ENCODE measurements at places on chromosomes 6 and 20.
A peak's percentile ranks its signal among the peaks of the same experiment; 100 is the strongest.

DNA sequence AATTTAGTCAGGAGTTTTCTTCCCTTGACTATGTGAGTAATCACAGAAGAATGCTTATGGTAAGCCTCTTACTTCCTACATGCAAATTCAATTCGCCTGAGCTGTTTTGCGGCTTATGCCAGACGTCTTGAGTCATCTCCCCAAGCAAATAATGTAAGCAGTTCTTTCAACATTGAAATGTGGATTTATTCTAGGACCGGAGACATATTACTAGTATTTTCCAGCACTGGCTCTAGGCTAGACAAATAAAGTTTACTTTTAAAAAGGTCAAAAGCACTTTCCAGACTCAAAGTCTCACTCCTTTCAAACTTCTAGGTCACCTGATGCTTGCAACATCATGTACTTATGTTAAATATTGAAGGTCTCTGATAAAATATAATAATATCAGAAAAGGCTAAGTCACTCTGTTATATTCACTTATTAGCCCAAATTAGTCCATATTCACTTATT is 38.1 kb upstream of the NOX3 start:
- DNase-seq: peak; percentile 4

GRCh38 chr6:8017276-8017701 is 46.9 kb downstream of the BLOC1S5 start:
- DNase-seq: no peak

DNA sequence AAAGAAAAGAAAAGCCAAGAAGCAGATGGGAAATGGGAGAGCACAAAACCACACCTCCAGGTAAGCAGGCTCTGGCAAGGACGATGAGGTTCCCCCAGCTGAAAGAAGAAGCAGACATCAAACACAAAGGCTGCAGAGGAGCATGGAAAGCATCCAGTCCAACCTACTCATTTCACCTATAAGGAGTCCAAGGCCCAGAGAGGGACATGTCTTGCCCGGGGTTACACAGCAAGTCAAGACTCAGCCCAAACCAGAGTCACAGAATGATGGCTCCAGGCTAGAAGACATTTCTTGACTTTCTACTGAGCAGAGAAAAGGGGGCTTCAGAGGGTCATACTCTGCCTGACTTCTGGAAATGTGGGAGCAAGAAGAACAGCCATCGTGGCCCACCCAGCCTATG is 45.6 kb upstream of the FOXP4 start:
- DNase-seq: no peak

DNA sequence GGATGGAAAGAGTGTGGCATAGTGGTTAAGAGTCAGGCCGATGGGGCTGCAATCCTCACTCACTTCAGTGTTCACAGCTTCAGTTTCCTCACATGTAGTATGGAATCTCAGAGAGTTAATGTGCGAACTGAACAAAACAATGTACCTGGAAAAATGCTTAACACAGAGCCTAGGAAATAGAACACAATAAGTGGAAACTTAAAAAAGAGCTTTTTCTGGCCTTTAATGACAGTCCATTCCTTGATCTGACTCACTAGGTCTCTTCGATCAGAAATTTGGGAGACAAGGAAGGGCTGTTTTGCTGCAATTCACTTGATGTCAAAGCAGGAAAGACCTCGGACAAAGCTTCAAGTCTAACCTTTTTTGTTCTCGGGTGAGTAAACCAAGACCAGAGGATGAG is 56.1 kb downstream of the KCNB1 start:
- DNase-seq: no peak

- DNase-seq: no peak
Measured at GRCh38 chr20:38547288-38548085, 33.5 kb upstream of the ADIG start.

- DNase-seq: no peak
Measured at GRCh38 chr6:8579372-8579771, 144.0 kb upstream of the SLC35B3 start.

- no peak for DNase-seq
Measured at GRCh38 chr20:20463933-20464374, 96.0 kb downstream of the INSM1 start.

GRCh38 chr20:61810066-61810737 is 255.5 kb downstream of the TAF4 start:
- DNase-seq: no peak

GRCh38 chr20:14751191-14751590 is 413.8 kb upstream of the FLRT3 start:
- no peak for DNase-seq

GRCh38 chr20:11777387-11778205 is 140.1 kb upstream of the BTBD3 start:
- DNase-seq: no peak

GRCh38 chr20:9615766-9616454 is 101.5 kb downstream of the LAMP5 start:
- peak; percentile 16 for DNase-seq

DNA sequence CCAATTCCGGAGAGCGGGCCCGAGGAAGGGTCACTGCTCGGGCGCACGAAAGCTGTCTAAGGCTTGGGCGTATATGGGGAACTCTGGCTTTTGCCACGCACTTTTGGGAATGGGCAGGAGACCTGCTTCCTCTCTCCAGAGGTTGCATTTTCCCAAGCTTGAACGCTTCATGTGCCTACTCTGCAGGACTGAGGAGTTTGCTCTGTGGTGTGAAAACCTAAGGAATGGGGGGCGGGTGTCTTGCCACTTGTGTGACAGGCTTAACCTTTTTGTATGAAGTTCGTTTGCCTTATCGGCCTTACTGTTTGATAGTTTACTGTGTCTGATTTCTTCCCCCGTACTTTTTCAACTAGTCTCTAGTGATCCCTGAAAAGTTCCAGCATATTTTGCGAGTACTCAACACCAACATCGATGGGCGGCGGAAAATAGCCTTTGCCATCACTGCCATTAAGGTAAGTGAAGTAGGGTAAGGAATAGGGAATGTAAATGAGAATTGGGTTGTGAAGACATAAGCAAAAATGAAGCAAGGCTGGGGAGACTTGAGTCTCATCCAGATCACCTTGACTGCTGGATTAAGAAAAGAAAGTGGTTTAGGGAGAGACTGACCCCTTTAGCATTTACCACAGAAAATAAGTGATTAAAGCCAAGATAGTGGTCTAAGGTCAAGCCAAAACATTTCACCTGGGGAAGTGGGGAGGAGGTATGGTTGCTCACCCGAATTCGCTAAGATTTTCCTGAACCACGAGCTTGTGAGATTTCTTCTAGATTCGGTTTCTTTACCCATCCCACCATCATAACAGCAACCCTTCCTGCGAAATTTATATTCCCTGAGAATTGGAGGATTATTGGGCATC is 627 bp downstream of the RPS18 start:
- DNase-seq: no peak

DNA sequence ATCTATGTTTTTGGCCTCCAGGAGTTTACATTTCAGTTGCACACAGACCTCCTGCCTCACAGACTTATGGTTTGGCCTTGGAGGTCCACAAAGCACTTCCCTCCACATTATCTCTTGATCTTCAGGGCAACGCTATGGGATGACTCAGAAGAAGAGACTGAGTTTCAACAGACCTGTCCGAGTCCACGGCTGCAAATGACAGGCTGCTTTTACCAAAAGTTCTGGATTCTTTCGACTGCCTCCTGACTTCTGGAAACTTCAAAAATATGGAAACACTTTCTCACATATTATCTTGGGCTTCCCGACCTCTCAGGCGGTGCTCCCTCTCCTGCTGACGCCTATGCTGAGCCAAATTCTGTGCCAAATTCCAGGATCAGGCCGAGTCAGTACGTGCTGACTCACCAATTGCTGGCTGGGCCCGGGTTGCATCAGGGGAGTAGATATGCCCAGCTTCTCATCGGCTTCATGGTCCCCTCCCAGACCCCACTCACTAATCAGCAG is 190.2 kb downstream of the BMP7 start:
- no peak for DNase-seq

- DNase-seq: no peak
Measured at GRCh38 chr6:16725145-16725864, 36.0 kb downstream of the ATXN1 start.

DNA sequence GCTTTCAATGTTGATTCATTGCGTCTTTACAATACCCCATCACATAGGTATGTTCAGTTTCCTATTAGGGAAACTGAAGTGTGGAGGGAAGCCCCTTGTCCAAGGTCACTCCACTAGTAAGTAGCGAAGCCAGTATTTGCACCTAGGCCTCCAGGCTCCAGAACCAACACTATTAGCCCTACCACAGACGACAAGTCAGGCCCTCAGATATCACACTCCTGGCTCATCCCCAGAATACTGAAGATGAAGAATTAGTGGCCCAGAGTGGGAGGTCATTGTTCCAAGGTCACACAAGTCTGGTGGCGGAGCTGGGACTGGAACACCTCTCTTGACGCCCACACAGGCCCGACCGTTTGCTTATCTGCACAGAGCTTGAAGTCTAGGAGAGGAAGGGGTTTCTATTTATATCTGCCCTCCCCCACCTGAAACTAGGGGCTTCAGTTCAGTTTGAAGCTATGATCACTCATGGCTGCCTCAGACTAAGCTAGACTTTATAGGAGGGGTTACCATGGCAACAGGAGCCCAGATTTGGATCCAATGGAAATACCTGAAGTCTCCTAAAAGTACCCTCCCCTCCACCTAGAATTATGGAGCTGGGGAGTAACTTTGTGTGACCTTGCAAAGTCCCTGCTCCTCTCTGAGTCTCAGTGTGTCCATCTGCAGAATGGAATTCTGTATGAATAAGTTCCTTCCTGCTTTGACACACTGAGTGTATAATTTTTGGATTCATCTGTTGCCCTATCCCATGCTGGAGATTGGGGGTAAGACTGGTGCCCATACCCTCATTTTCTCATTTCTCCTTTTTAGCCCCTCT is 2.2 kb downstream of the SNTA1 start:
- DNase-seq: no peak

- DNase-seq: no peak
Measured at GRCh38 chr20:61404303-61404702, 152.2 kb downstream of the CDH4 start.

GRCh38 chr6:88263591-88263990 is 97.4 kb upstream of the CNR1 start:
- no peak for DNase-seq

GRCh38 chr6:166440106-166440505 is 57.4 kb upstream of the MPC1 start:
- DNase-seq: no peak

- no peak for DNase-seq
Measured at GRCh38 chr6:45105170-45105820, 222.8 kb upstream of the RUNX2 start.

DNA sequence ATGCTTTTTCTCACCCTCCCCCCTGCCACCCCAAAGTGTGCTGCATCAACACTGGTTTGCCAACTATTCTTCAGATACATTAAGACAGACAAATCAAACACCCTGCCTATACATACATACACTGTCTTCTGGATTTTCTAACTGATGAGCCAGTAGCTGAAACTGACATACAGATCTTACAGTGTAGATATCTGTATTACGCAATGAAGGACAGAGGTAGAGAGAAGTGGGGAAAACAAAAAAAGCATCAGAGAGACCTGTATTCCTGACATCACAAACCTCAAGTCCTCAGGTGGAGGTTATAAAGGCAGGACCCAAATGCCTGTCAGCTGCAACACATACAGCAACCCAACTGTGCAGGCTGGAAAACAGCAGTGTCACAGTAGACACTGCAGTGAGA is 535.4 kb downstream of the HACE1 start:
- DNase-seq: no peak

DNA sequence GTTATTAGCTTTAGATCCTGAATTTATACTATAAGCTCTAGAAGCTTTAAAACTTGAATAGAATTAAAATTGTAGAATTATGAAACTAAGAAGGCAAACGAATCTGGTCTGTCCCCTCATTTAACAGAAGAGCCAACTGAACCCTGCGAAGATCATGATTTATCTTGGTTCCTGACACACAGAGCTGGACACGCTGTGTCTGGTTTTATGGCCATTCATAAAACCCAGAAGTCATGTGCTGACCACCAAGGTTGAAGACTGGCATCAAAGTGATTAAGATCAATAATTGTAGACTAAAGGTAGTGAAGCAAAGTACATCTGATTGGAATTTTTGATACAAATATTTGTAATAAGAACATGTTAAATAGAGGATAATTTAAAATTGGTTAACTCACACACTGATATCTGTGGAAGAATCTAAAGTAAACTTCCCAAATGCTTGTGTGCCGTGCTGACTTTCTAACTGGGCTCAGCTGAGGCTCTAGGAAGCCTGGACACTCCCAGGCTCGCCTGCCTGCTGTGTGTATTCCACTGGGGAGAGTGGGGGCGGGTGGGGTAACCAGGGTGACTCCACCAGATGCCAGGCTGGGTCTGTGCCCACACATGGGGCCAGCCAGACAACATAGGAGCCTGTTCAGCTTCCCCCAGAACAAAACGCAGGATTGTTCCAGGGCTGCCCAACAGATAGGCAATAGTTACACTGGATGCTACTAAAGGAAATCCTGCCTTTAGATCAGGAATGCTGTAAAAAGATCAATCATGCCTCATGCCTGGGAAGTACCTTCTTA is 42.1 kb upstream of the SLC22A3 start:
- DNase-seq: no peak

DNA sequence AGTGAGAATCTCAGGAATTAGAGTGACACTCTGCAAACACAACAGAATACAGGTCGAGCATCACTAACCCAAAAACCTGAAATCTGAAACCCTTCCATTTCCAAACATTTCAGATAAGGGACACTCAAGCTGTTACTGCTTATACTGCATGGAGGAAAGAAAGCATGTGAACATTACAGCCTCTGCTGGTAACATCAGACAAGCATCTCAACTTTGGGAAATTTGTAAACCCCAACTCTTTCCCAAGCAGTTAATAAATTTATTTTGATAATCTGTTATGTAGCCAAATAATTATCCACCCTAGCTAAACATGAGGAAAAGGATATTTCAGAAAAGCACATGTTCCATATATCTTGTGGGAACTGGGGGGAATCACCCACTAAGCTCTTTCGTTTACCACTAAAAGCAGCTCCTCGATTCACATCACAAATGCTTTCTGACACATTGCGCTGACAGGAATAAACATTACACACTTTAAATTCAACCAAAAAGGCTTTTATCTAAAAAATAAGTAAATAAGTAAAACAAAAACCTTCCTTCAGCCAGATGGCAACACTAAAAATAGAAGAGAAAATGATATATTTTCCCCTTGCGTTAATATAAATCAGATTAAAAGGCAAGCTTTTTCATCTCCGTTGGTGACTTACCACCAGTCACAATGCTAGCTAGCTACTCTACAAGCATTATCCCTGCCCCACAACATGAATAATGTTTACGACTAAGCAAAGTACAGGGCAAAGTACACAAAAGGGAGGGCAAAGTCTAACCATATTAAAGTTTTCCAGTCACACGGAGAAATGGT is 120.8 kb downstream of the MAP7 start:
- DNase-seq: no peak

GRCh38 chr6:102749210-102749971 is 1355.9 kb downstream of the GRIK2 start:
- DNase-seq: no peak

GRCh38 chr6:135831016-135831415 is 20.5 kb upstream of the PDE7B start:
- DNase-seq: no peak

- DNase-seq: no peak
Measured at GRCh38 chr6:104956731-104957294, at the start of gene LIN28B. TSS of gene LIN28B (plus strand) at chr6:104957107. CDS start at chr6:104957251, 144 bp downstream.

DNA sequence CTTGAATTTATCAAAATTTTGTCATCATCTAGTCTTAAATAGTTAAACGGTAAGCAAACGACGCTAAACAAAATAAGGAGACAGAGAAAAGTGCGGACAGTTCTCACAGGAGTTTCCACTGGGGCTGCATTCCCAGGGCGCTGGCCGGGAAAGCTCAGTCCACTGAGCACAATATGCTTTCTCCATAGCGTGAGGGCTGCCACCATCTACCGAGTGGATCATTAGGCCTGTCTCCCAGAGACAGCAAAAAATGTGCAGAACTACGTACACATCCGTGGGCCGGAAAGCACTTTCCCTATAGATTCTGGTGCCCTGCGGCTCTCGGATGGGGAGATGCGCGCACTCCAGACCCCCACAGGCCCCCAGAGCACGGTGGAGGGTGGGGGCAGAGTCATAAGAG is 84.9 kb downstream of the THBS2 start:
- DNase-seq: no peak
